EH (cell line): ENCODE measurements at places on chromosomes 12 and 14.

DNA sequence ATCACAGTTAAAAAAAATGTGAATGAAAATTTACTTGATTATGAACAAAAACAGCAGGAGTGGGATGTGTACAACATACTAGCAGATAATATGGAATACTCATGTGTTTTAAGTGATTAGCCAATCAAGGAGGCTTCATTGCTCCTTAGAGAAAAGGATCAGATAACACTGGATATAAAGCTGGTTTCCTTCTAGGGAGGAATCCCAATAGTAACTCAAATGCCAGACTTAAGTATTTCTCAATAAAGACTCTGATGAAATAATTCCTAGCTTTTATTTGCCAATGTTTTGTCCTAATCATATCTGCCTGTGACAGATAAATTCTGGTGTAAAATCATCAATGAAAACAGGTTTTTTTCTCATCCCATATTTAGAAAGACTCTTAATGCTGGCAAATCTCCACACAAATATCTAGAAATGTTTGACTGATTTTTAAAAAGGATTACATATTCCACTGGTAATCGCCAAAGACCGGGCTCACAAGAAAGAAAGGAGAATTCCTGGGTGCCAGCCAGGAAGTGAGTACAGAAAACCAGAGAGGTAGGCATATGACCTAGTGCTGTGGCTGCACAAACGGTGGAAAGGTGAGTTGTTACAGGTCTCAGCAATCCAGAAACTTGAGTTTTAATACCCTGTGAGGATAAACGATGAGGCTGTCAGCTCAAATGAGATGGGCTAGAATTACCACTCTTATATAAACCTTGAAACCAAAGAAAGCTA lies 108.6 kb upstream of the TTC7B start:
- DNase-seq = peak; percentile 1

DNA sequence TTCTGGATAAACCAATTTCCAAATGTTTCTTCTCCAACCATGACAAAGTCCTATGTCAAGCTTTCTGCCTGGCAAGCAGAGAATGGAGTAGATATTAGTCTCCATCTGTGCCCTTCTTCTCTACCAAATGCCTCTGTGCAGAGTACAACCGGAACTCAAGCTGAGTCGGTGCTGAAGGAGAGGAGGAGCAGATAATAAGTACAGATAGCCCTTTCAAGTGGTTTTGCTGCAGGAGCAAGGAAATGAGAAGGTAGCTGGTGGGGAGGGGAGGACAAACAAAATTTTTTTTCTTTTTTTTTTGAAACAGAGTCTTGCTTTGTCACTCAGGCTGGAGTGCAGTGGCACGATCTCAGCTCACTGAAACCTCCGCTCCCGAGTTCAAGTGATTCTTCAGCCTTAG lies 14.2 kb upstream of the HELB start:
- no peak for DNase-seq

DNA sequence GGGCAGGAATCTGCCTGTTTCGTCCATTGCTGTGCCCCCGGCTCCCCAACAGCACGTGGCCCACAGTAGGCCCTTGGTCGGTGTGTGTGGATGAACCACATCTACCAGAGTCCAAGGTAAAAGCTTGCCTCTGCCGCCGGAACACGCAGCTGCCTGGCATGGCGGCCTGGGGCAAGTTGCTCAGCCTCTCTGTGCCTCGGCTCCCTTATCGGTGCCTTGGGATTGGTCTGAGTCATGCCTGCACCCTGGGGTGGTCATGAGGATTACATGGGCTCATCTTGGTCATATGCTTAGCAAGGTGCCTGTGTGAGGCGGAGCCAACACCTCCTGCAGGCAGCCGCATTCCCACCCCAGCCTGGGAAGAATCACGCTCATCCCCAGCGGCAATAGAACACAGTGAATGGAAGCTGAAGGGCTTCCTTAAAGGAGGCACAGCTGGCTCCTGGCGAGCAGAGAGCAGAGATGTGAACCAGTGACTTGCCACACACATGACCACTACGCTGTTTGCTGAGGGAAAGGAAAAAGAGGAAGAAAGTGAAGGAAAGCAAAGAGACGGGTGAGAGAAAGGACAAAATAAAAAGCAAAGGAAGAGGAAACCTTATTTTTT lies 5.5 kb upstream of the SCARB1 start:
- DNase-seq = peak; percentile 29

DNA sequence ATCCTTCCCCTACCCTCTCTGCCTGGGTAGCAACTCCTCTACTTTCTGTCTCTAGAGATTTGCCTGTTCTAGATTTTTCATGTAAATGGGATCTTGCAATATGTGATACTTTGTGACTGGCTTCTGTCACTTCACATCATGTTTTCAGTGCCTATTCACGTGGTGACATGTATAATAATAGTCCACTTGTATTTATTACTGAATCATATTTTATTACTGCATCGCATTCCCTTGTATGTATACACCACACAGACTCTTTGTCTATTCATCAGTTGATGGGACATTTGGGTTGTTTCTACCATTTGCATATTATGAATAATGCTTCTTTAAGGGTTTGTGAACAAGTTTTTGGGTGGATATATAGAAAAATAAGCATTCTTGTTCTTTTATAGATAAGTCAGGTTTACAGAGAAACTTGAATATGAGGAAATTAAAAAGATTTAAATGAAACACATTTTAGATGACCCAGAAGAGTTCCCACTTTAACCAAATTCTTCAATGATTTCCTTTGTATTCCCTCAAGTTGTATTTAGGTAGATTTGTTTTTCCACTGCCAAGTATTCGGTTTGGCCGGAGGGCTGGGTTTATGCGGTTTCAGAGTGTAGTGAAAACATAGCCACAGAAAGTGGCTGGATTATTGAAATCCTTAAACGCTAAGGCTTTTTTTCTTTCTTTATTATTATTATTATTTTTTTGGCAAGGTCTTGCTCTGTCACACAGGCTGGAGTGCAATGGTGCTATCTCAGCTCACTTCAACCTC lies 178.7 kb upstream of the TMTC1 start:
- no peak for DNase-seq

DNA sequence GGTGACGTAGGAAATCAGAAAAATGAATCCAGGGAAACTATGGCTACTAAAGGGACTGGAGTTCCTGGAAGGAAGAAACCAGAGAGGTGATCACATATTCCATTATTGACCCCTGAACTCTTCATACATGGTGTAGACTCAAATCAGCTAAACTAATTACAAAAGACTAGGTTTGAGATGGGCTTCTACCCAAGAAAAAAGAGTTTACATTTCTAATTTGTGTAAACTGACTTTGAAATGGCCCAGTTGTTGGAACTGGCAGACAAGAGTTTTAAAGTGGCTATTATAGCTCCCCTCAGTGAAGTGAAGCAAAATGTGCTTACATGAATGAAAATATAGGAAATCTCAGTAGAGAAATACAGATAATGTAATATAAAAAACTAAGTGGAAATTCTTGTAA lies 1619.4 kb upstream of the SEL1L start:
- no peak for DNase-seq

DNA sequence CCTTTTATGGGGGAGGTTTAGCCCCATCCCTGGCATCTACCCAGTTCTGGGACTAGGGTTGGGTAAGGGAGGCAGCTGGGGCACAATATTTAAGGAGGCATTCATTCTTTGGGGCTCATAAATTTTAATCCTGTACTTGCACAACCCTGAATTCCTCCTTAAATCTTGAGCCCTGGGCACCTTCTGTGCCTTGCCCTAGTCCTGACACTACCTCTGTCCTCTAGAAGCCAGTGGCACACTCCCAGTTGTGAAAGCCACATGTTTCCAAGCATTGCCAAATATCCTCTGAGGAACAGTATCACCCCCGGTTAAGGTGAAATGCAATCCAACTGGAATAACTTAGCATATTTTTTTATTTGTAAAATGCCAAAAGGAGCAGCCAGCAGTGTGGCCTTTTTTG lies 36.6 kb downstream of the SLC16A7 start:
- no peak for DNase-seq
